ENCODE measurements at places on chromosomes 6 and 20.

DNA sequence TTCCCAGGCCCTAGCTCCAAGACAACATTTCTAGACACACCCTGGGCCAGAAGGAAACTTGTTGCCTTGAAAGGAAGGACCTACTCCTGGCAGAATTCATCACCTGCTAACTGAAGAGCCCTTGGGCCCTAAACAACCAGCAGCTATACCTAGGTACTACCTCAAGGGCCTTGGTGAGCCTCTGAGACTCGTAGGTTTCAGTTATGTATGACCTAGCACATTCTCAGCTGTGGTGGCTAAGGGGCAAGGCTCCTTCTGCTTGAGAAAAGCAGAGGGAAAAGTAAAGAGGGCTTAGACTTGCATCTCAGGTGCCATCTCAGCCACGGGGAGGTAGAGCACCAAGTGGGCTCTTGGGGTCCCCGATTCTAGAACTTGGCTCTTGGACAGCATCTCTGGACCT lies 132.3 kb upstream of the NHSL1 start:
- DNase-seq, result no peak

- DNase-seq, result no peak
These were observed 13.0 kb downstream of the FBXO5 start for GRCh38 chr6:152969688-152970418.

- peak; percentile 76 for DNase-seq
These were observed 29.3 kb downstream of the TRIM38 start for GRCh38 chr6:25991785-25992412.

GRCh38 chr6:13702809-13703302 lies 8.8 kb downstream of the RANBP9 start:
- no peak for DNase-seq

DNA sequence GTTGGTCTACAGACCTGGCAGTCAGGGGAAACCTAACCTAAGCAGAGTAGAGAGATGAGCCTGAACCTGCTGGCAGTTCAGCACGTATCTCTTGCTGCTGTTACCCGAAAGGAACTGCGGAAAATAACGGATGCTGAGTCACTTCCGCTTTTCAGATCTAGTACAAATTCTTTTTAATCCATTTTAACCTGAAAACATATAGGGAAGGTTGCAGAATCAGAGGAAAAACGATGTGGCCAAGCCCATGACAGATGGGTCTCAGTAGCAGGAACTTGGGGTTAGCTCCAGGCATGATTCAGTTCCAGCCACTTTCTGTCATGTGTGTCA lies 351.9 kb upstream of the PRND start:
- no peak for DNase-seq

- no peak for DNase-seq
These were observed 196.9 kb downstream of the FOXA2 start for GRCh38 chr20:22387452-22387851.

GRCh38 chr6:28775405-28776129 lies 148.2 kb downstream of the TRIM27 start:
- DNase-seq, result peak; percentile 54

DNA sequence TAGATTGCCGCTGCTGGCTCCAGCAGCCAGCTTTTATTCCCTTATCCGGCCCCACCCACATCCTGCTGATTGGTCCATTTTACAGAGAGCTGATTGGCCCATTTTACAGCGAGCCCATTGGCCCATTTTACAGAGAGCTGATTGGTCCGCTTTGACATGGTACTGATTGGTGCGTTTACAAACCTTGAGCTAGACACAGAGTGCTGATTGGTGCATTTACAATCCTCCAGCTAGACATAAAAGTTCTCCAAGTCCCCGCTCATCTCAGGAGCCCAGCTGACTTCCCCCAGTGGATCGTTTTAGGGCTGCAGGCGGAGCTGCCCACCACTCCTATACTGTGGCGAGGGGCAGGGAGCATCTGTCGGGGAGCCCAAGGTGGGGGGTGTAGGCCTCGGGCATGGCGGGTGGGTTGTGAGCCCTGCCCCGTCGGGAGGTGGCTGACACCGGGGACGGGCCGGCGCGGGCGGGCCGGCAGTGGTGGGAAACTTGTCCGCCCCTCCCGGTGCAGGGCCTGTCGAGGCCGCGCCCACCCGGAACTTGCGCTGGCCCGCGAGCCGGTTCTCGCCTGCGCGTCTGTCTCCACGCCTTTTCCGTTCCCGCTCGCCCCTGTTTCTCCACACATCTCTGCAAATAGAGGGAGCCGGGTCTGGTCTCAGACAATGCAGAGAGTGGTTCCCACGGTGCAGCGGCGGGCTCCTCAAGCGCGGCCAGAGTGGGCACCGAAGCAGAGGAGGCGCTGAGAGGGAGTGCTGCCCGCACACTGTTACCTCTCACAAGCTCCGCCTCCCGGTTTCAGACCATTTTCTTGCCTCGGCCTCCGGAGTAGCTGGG lies 86.1 kb upstream of the STMND1 start:
- peak; percentile 75 for DNase-seq

DNA sequence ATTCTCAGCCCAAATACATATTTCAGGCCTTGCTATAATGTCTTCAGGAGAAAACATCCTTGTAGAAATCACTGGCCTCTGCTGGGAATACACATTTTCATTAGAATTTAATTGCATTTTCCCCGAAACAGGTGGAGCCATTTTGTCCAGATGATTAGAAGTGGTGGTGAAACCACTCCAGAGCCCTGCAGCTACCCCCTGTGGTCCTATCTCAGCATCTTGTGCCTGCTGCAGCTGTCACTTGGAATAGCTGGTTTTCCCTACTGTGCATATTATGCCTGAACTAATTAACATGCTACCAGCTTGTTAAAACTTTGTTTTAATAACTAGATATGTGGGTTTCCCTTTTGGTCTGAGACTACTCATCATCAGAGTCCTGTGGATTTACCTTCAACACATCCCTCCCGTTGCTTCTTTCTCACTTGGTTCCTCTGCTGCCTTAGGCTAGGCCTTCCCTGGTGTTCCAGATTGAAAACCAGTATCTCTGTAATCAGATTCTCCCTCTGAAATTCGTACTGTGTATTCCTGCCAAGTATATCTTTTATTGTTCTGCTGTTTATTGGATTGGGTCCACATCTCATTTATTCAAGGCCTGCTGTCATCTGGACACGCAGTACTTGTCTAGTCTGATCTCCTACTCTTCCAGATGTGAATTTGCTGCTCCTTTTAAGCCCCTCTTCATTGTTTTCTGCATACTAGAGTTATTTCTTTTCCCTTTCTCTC lies 15.2 kb downstream of the DNAH8 start:
- no peak for DNase-seq

All from ELF-1 (cell line).